Activated T-helper 2 cell treated with anti-CD3 and anti-CD28 coated beads, Interferon-gamma antibody, Interleukin-2, Interleukin-4, amounts not matched to agents 10 μg/mL and 5 μg/mL and 100 μg/mL, durations not matched to agents 14 hours and 24 hours and 36 hours (primary cell): ENCODE measurements at places on chromosomes 6 and 20.

GRCh38 chr6:56046576-56046975, 171.2 kb upstream of the BMP5 start:
- DNase-seq, result no peak
- no peaks in the 10 kb centered on the region for H3K4me1 ChIP-seq
- no peaks in the 10 kb centered on the region for H3K36me3 ChIP-seq
- no peak overlapping the region for H3K27ac ChIP-seq
- no peak overlapping the region for H3K4me3 ChIP-seq
- H3K27me3 ChIP-seq, result no peaks in the 10 kb centered on the region

- no peak overlapping the region for H3K4me3 ChIP-seq
- no peak for DNase-seq
- H3K27ac ChIP-seq, result no peak overlapping the region
- no peaks in the 10 kb centered on the region for H3K4me1 ChIP-seq
- no peaks in the 10 kb centered on the region for H3K36me3 ChIP-seq
These were observed 235.9 kb downstream of the CDH4 start for GRCh38 chr20:61487997-61488371.

DNA sequence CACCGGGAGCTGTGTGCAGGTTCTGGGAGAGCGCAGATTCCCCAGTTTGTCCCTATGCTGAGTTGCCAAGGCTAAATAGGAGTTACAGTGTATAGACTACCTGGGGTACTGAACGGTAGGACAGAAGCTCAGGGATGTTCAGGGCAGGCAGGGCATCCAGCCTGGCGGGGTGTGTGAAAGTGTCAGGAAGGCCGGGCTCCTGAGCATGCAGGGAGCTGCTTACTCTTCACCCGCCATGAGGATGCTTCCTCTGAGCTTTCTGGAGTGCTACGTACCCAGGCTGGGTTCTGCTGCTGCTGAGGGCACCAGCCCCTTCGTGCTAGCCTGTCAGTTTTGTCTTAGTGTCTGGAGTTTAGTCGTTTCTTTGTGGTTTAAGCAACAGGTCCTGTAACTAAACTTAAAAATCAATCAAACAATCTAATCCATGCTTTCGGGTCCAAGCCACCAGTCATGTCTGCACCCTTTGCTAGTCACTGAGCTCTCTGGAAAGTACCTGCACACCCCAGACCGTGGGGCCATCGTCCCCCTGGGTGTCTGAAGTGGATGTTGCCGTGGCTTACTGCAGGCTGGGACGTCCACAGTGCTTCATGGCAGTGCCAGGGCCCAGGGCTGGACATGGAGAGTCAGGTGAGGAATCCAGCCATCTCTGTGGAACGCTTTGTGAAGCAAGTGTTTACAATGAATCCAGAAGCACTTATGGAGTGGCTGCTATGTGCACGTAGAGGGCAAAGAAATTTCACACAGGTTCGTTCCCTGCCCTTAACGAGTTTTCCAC, 220.3 kb upstream of the SNX9 start:
- H3K4me1 ChIP-seq, result peaks cover 3% of the 10 kb centered on the region
- no peak for DNase-seq
- H3K27ac ChIP-seq, result no peak overlapping the region
- H3K36me3 ChIP-seq, result no peaks in the 10 kb centered on the region
- H3K4me3 ChIP-seq, result no peak overlapping the region
- peaks cover 7% of the 10 kb centered on the region for H3K27me3 ChIP-seq

GRCh38 chr6:1757131-1757530, 147.4 kb downstream of the FOXC1 start:
- H3K4me3 ChIP-seq, result no peak overlapping the region
- H3K4me1 ChIP-seq, result no peaks in the 10 kb centered on the region
- H3K27ac ChIP-seq, result no peak overlapping the region

- DNase-seq, result peak; percentile 76
- peak overlapping the region; percentile 42 for H3K27ac ChIP-seq
- peaks cover 45% of the 10 kb centered on the region for H3K4me1 ChIP-seq
- peaks cover 10% of the 10 kb centered on the region for H3K36me3 ChIP-seq
- H3K27me3 ChIP-seq, result peaks cover 10% of the 10 kb centered on the region
These were observed 31.9 kb downstream of the NSFL1C start for GRCh38 chr20:1434571-1435336.

- no peak overlapping the region for H3K4me3 ChIP-seq
- H3K4me1 ChIP-seq, result peaks cover 5% of the 10 kb centered on the region
- DNase-seq, result no peak
- peaks cover 4% of the 10 kb centered on the region for H3K27me3 ChIP-seq
These were observed 45.4 kb downstream of the RAB44 start for GRCh38 chr6:36743032-36743431.

DNA sequence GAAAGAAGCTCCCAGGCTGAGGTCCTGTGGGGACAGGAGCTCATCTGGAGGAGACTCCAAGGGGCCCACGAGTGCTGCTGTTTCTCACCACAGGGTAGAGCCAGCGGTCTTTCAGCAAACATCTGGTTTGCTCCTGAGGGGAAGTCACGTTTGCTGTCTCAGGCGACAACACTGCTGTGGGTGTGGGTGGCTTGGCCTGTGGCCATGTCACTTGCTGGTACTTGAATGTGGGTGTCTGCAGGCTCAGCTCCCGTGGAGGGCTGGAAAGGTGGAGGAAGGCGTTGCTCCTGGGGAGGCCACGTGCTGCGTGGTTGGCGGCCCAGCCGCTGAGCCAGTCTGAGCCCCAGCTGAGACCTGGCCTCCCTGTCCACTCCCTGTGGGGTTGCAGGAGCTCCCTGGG, 52.8 kb upstream of the MPC1 start:
- peaks cover 7% of the 10 kb centered on the region for H3K27me3 ChIP-seq
- H3K36me3 ChIP-seq, result no peaks in the 10 kb centered on the region
- no peak overlapping the region for H3K27ac ChIP-seq
- H3K4me3 ChIP-seq, result no peak overlapping the region

DNA sequence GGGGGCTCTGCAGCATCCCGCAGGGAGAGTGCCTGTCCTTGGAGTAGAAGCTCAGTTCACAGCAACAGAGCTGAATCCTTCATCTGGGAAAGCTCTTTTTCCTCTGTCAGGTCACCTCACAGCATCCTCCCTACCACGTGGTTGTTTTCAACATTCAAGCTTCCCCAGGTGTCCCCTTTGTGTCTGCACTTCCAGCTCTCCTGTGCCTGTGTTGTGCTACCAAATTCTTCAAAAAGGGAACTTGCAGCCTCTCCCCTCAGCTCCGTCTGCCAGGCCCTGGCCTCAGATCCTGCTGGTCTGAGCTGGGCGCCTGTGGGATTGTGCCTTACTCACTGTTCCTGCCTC, 108.4 kb downstream of the FOXF2 start:
- H3K36me3 ChIP-seq, result no peaks in the 10 kb centered on the region
- H3K27ac ChIP-seq, result no peak overlapping the region
- H3K4me3 ChIP-seq, result no peak overlapping the region

DNA sequence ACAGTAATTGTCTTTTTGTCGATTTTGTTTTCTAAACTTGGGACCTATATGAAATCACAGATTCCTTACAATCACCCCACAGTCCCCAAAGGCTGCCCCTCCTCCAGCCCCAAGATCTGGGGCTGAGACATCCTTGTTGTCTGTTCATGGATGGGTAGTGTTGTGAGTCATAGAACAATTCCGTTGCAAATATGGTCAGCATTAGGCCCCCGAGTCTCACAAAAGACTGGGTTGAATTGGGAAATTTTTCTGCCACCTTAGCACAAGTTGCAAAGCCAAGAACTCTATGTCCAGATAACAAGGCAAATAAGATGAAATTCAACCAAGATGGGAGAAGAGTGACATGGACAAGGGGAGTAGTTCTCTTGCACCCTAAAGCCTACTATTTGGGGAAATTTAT, 10.5 kb upstream of the TAB2 start:
- H3K27ac ChIP-seq, result no peak overlapping the region
- DNase-seq, result no peak
- no peaks in the 10 kb centered on the region for H3K27me3 ChIP-seq
- peaks cover 4% of the 10 kb centered on the region for H3K4me1 ChIP-seq
- no peak overlapping the region for H3K4me3 ChIP-seq
